ENCODE measurements at places on chromosomes 4 and X. TPM values are rescaled to one million over a fixed set of nuclear protein-coding genes. Genes with fewer than 3 reads are reported as not detected.
A peak's percentile ranks its signal among the peaks of the same experiment; 100 is the strongest.

GRCh38 chr4:173585876-173586572, 56.0 kb upstream of the HAND2 start:
- peaks cover 4% of the 10 kb centered on the region for H3K4me1 ChIP-seq
- no peak for DNase-seq
- peaks cover 4% of the 10 kb centered on the region for H3K27me3 ChIP-seq
- no peak overlapping the region for H3K27ac ChIP-seq
- H3K36me3 ChIP-seq: no peaks in the 10 kb centered on the region
- H3K4me3 ChIP-seq: no peak overlapping the region

- peak; percentile 76 for DNase-seq
- H3K4me3 ChIP-seq: no peak overlapping the region
- no peaks in the 10 kb centered on the region for H3K4me1 ChIP-seq
- peaks cover 33% of the 10 kb centered on the region for H3K27me3 ChIP-seq
Measured at GRCh38 chrX:14095702-14096101, 66.0 kb upstream of the GEMIN8 start.

MAGEB1 gene
- not detected for polyA plus RNA-seq

SUPT20HL2 gene
- polyA plus RNA-seq: not detected

GRCh38 chr4:148542922-148543623, 100.9 kb upstream of the NR3C2 start:
- no peak overlapping the region for H3K27ac ChIP-seq
- no peak for DNase-seq
- H3K27me3 ChIP-seq: peaks cover 8% of the 10 kb centered on the region
- no peak overlapping the region for H3K4me3 ChIP-seq
- H3K4me1 ChIP-seq: no peaks in the 10 kb centered on the region

DNA sequence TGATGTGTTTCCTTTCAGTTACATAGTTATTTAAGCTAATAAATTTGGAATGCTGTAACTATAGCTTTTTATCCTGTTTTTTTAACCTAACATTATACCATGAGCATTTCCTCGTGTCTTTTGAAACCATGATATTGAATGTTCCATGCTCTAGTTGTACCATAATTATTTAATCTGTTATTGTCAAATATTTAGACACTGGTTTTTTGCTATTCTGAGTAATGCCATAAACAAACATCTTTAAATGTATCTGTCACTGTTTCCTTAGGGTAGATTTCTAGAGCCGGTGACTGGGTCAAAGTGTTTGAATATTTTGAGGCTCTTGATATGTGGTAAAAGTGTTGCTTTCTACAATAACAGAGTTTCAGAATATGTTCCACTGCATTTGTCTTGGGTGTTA, 5.4 kb downstream of the IGBP1 start:
- no peaks in the 10 kb centered on the region for H3K4me1 ChIP-seq
- no peak overlapping the region for H3K27ac ChIP-seq
- no peaks in the 10 kb centered on the region for H3K36me3 ChIP-seq
- H3K4me3 ChIP-seq: no peak overlapping the region

DNA sequence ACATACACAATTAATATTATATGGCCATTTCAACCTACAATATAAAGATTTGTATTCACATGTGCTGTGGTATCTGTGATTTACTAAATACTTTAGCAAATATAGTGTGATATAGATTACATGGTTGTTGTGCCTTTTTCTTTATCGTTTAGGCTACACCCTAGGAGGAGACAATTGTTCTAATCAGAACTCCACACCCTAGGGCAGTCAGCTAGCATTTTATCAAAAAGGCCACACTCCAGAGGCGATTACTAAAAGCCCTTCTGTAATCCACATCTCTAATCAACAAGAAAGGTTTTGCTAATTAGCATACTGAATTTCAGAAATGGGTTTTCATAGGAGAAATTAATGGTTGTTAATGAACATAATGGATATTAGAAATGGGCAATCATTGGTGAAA, 319.5 kb upstream of the NOCT start:
- H3K4me3 ChIP-seq: no peak overlapping the region
- H3K4me1 ChIP-seq: peaks cover 13% of the 10 kb centered on the region
- H3K36me3 ChIP-seq: no peaks in the 10 kb centered on the region
- no peak for DNase-seq
- H3K27me3 ChIP-seq: no peaks in the 10 kb centered on the region
- H3K27ac ChIP-seq: no peak overlapping the region

- no peaks in the 10 kb centered on the region for H3K27me3 ChIP-seq
- H3K27ac ChIP-seq: no peak overlapping the region
- peaks cover 2% of the 10 kb centered on the region for H3K4me1 ChIP-seq
- H3K4me3 ChIP-seq: no peak overlapping the region
- no peaks in the 10 kb centered on the region for H3K36me3 ChIP-seq
- DNase-seq: peak; percentile 81
Measured at GRCh38 chr4:15378493-15378892, 49.3 kb upstream of the C1QTNF7 start.

GRCh38 chrX:55867181-55867651, 149.7 kb downstream of the RRAGB start:
- no peak for DNase-seq
- H3K4me3 ChIP-seq: no peak overlapping the region
- H3K36me3 ChIP-seq: no peaks in the 10 kb centered on the region
- H3K4me1 ChIP-seq: no peaks in the 10 kb centered on the region
- H3K27me3 ChIP-seq: no peaks in the 10 kb centered on the region

GRCh38 chrX:9867753-9868152, 81.5 kb downstream of the SHROOM2 start:
- peaks cover 16% of the 10 kb centered on the region for H3K4me1 ChIP-seq
- H3K4me3 ChIP-seq: no peak overlapping the region
- H3K27me3 ChIP-seq: no peaks in the 10 kb centered on the region
- no peak for DNase-seq
- H3K27ac ChIP-seq: no peak overlapping the region

CYSLTR1 gene
- 1.8 TPM for polyA plus RNA-seq

- no peak overlapping the region for H3K4me3 ChIP-seq
- H3K27ac ChIP-seq: no peak overlapping the region
- H3K36me3 ChIP-seq: no peaks in the 10 kb centered on the region
- no peak for DNase-seq
- no peaks in the 10 kb centered on the region for H3K4me1 ChIP-seq
Measured at GRCh38 chr4:93433840-93434239, 394.7 kb upstream of the ATOH1 start.

MAGEB2 gene
- not detected for polyA plus RNA-seq

- no peaks in the 10 kb centered on the region for H3K36me3 ChIP-seq
- DNase-seq: no peak
- peaks cover 9% of the 10 kb centered on the region for H3K4me1 ChIP-seq
- H3K27ac ChIP-seq: no peak overlapping the region
- no peak overlapping the region for H3K4me3 ChIP-seq
Measured at GRCh38 chr4:7661846-7662506, 227.2 kb upstream of the PSAPL1 start.

- H3K4me3 ChIP-seq: no peak overlapping the region
- DNase-seq: no peak
- H3K4me1 ChIP-seq: no peaks in the 10 kb centered on the region
Measured at GRCh38 chr4:102780476-102781144, 19.8 kb upstream of the MANBA start.

- H3K36me3 ChIP-seq: no peaks in the 10 kb centered on the region
- no peak for DNase-seq
- H3K27ac ChIP-seq: no peak overlapping the region
Measured at GRCh38 chrX:35351795-35352483, 409.3 kb downstream of the FAM47B start.

GRCh38 chr4:42104521-42104920, 47.9 kb downstream of the BEND4 start:
- H3K27ac ChIP-seq: no peak overlapping the region
- H3K27me3 ChIP-seq: no peaks in the 10 kb centered on the region
- no peaks in the 10 kb centered on the region for H3K36me3 ChIP-seq
- DNase-seq: no peak
- no peaks in the 10 kb centered on the region for H3K4me1 ChIP-seq
- H3K4me3 ChIP-seq: no peak overlapping the region

PTTG2 gene
- 0.11 TPM for polyA plus RNA-seq

DNA sequence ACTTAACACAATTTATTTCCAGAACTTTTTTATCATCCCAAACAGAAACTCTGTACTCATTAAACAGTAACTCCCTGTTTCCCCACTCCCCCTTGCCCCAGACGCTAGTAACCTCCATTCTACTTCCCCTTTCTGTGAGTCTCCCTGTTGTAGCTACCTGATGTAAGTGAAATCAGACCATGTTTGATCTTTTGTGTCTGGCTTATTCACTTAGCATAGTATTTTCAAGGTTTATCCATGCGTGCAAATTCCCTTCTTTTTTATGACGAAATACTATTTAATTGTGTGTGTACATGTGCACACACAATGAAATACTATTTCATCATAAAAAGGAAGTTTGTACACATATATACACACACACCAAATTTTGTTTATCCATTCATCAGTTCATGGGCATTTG, 5.2 kb downstream of the PKD2 start:
- no peaks in the 10 kb centered on the region for H3K36me3 ChIP-seq
- no peaks in the 10 kb centered on the region for H3K27me3 ChIP-seq
- H3K27ac ChIP-seq: no peak overlapping the region
- no peak for DNase-seq
- H3K4me3 ChIP-seq: no peak overlapping the region

PGAM4 gene
- polyA plus RNA-seq: 0.08 TPM

PPP2R2C gene
- 0.04 TPM for polyA plus RNA-seq

GRCh38 chr4:153296040-153296823, 48.3 kb upstream of the MND1 start:
- H3K4me1 ChIP-seq: peaks cover 10% of the 10 kb centered on the region

DNA sequence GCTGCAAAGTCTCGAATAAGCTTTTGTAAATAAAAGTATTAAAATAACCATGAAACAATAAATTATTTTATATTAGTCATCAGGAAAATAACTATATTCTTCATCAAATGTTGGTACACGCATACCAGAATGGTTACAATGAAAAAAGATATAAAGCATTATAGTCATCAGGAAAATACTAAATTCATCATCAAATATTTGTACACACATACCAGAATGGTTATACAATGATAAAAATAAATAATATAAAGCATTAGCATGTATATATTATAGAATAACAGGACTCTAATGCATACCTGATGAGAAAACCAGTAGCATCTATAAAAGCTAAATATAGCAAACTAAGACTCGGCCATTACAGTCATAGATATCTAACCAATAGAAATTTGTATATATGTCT, 202.9 kb downstream of the TRAM1L1 start:
- H3K27me3 ChIP-seq: no peaks in the 10 kb centered on the region
- no peak overlapping the region for H3K4me3 ChIP-seq
- no peaks in the 10 kb centered on the region for H3K4me1 ChIP-seq
- no peak for DNase-seq
- no peaks in the 10 kb centered on the region for H3K36me3 ChIP-seq

- H3K36me3 ChIP-seq: no peaks in the 10 kb centered on the region
- DNase-seq: no peak
- H3K27ac ChIP-seq: no peak overlapping the region
- no peaks in the 10 kb centered on the region for H3K27me3 ChIP-seq
Measured at GRCh38 chrX:31893525-31893924, 821.7 kb upstream of the FTHL17 start.

CYBB gene
- polyA plus RNA-seq: 99.8 TPM

DNA sequence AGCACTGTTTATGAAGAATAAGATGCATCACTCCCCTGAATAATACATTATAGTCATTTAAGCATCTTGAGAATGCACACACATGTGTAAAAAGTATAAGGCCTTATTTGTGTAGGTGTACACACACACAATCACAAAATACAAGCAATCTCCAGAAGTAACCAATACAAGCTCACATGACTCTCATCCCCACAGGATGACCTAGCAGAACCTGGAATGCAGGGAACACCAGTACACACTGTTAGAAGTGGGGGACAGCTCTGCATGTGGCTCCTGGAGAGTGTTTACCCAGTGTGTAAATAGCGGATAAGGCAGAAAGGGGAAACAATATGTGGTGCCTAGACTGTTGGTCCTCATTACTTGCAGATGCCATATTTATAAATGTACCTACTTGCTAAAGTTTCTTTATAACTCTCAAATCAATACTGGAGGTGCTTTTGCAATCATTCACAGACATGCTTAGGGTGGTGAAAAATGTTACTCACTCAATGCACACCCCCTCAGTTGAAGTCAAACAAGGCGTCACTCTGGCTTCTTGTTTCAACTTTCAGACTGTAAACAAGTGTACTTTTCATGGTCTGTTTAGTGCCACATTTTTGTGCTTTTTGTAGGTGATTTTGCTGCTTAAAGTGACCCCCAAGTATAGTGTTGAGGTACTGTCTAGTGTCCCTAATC, 73.1 kb downstream of the MAGEB17 start:
- H3K4me3 ChIP-seq: no peak overlapping the region
- no peaks in the 10 kb centered on the region for H3K36me3 ChIP-seq
- no peak for DNase-seq
- no peaks in the 10 kb centered on the region for H3K4me1 ChIP-seq
- peaks cover 11% of the 10 kb centered on the region for H3K27me3 ChIP-seq

DNA sequence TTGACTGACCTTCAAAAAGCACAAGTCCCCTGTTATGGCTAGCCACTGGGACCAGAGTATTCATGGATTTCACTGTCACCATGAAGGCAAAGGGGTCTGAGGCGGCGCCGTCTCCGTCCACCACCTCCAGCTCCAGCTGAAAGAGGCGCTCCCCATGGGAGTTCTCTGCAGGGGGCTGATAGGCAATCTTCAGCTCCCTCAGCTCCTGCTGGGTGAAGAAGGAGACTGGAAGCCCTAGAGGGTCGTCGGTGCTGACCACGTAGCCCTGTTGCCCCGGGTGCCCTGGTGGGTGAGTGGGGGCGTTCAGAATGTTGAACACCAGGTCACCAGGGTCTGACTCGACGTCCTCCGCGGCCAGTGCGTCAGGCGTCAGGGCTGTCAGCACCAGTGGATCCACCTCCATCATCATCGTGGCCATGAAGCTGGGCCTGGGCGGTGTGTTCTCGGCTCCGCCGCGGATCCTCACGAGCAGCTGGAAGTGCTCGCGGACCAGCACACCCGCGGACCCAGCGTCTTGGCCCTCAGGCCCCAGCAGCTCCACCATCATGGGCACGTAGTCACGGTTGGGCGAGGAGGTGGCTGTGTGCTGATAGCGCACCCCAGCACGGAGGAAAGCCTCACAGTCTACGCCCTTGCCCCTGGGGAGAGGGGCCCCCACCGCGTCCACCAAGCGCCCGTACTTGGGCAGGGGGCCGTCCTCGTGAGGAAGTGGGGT, 987 bp downstream of the FREM3 start:
- DNase-seq: no peak
- no peak overlapping the region for H3K27ac ChIP-seq
- H3K27me3 ChIP-seq: peaks cover 21% of the 10 kb centered on the region
- H3K4me1 ChIP-seq: peaks cover 2% of the 10 kb centered on the region
- H3K36me3 ChIP-seq: no peaks in the 10 kb centered on the region

EVC2 gene
- 2.2 TPM for polyA plus RNA-seq

DNA sequence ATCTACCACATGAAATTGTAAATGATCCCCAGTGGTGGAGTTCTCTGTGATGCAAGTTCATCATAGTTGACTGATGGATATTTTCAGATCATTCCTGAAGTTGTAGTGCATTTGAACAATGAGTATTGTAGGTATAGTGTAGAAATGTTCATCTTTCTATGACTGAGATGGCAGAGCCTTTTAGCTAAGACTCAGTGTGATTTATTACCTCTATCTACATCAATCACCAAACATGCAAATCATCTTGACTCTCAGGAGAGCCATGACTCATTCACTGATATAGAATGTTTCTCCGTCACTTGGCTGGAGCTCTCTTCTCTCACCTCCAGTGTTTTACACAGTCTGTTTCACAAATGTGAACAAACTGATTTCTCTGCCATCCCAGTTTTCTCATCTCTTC, 392.6 kb downstream of the IL1RAPL1 start:
- H3K4me1 ChIP-seq: no peaks in the 10 kb centered on the region
- no peak for DNase-seq
- no peak overlapping the region for H3K4me3 ChIP-seq
- H3K36me3 ChIP-seq: no peaks in the 10 kb centered on the region

Data from lung (tissue), 17 donors.